ENCODE measurements at places on chromosomes 4 and X.

DNA sequence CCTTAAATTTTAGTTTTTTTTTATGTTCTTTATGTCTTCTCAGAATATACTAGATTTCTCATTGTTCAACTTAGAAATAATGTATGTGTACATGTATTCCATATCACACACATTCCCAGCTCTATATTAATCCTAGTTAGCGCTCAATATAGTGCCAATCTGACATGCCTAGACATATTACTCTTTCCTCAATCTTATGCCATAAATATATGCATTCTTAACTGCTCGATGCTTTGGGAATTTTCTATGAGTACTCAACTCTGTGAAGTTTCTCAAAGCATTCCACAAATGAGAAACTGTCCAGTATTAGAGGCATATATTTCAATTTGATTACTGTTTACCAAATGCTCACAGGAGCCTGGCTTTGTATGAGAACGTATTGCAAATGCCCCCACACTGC, 231.2 kb upstream of the VEGFC start:
- DNase-seq = no peak

DNA sequence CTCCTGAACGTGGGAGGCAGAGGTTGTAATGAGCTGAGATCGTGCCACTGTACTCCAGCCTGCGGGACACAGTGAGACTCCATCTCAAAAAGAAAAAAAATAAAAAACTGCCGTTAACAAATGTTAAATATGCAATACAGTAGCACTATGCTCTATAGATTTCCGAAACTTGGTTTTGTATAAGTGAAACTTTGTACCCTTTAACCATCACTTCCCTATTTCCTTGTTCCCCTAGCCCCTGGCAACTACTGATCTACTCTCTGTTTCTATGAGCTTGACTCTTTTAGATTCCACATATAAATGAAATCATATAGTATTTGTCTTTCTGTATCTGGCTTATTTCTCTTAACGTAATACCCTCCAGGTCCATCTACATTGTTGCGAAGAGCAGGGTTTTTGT, 74.1 kb downstream of the TAB3 start:
- DNase-seq = no peak

GRCh38 chrX:102720237-102721168, at the start of gene GPRASP3:
Gene GPRASP3 (plus strand): TSS chrX:102720743. CDS start chrX:102748996, 28,253 bp downstream.
- peak; percentile 76 for DNase-seq

DNA sequence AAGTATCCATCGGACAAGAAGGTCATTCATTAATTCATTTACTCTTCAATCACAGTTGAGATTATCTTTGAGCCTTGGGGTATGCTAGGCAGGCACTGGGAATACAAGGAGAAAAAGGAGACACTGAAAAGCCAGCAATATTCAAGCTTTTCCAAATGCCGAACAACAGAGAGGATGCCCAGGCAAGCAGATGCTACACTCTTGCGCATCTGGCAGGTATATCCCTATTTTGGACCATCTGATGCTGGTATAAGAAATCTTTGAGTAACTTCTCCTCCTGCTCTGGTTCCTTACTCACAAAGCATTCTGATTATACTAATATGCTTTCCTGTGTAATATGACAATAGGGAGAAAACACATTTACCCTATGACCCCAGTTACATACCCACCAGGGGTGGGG, 354.9 kb downstream of the CBLL2 start:
- DNase-seq = no peak

DNA sequence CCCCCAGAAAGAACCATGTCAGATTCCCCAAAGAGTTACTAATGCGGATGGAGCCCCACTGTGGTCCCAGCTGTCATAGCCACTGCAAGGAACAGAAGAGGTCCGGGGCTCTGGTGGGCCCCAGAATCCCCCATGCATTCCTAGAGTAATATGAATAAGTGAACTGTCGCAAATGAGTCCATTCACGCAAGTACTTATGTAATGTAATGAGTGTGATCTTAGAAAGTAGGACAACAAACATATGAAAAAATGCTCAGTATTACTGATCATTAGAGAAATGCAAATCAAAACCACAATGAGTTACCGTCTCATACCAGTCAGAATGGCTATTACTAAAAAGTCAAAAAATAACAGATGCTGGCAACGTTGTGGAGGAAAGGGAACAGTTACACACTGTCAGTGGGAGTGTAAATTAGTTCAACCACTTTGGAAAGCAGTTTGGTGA, 141.5 kb upstream of the RBPJ start:
- no peak for DNase-seq

DNA sequence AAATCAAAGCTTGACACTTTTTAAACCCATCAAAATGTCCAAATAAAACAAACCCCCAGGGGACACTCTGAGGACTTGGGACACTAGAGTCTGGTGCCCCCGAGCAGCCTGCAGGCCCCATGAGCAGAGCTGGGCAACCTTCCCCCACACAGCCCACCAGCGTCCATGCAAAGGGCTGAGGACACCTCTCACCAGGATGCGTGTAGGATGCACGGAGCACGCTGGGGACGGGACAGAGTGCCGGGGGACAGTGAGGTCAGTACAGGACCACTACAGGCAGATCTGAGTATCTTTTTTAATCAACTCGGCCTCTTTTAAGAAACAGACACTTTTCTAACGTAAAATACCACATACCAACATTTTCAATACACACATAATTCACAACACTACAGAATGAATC, 6.9 kb downstream of the GAK start:
- DNase-seq = no peak

- no peak for DNase-seq
Measured at GRCh38 chr4:94375364-94375763, 32.7 kb upstream of the HPGDS start.

DNA sequence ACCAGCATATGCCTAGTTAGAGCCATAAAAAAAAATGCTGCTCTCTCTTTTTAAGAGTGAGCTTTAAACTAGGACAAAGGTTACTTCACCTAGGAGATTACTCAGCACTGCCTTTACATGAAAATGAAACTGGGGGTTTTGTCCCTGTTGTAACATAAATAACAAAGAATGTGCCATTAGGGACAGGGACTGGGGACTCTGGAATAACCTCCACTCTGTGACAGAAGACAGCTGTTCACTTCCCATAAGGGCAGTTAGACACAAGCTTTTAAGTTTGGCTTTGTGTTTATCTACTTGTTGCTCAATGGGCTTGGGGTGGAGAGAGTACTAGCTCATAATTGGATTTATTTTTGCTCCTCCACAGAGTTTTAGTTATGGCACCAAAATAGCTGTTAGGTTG, 11.9 kb downstream of the ENPEP start:
- no peak for DNase-seq

- DNase-seq = no peak
Measured at GRCh38 chr4:101064541-101065180, 282.7 kb downstream of the PPP3CA start.

GRCh38 chr4:4460759-4461158, 73.9 kb downstream of the NSG1 start:
- no peak for DNase-seq

GRCh38 chr4:96102541-96103026, 262.7 kb downstream of the PDHA2 start:
- DNase-seq = no peak

DNA sequence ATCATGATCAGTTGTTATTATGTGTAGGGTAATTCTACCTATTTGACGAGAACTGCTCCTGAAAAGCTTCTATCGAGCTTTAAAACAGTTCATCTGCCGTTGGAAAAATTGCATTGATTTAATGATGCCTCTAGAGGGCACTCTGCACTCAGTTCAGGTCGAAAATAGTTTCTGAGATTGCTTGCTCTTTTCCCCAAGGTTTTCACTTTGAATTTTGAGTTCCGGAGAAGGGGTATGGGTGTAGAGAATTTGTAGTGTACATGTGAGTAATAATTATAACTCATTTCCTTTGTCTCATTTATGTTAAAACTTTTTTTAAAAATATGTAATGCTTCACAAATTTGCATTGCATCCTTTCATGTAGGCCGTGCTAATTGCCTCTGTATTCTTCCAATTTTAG, 28.4 kb upstream of the TNIP3 start:
- DNase-seq = no peak

DNA sequence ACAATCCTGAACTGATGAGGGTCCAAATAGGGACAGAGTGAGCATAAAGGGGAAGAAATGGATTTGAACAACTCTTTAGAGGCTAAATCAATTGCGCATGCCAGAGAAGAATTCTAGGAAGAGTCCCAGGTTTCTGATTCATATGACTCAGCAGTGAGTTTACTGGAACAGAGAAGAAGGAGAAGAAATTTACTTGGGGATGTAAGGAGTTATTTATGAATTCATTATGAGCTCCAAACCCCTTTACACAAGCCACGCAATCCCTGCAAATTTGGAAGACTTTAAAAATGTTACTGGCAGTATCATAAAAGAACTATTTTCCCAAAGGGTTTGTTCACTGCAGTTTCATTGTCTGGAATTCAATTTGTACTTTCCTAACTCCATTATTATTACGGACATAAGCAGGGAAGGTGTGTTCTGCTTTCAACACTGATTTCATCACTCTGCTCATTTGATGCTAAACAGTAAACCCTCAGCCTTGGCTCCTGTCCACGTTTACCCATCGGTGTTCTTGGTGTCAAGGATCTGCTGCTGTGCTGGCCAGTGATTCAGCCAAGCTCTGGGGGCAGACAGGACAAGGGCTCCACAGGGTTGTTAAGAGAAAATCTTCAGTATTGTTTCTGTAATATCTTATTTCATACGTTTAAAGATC, 273.7 kb downstream of the HNRNPD start:
- DNase-seq = no peak

GRCh38 chrX:104113222-104113965, 1.1 kb downstream of the ZCCHC18 start:
- peak; percentile 64 for DNase-seq

Data from NCI-H526 (cell line).